Activated CD4-positive, CD25-positive, alpha-beta regulatory T cell treated with anti-CD3 and anti-CD28 coated beads, Interleukin-2, amount 50 U/mL, for 16 hours (primary cell): ENCODE measurements at places on chromosomes 12 and 14.

DNA sequence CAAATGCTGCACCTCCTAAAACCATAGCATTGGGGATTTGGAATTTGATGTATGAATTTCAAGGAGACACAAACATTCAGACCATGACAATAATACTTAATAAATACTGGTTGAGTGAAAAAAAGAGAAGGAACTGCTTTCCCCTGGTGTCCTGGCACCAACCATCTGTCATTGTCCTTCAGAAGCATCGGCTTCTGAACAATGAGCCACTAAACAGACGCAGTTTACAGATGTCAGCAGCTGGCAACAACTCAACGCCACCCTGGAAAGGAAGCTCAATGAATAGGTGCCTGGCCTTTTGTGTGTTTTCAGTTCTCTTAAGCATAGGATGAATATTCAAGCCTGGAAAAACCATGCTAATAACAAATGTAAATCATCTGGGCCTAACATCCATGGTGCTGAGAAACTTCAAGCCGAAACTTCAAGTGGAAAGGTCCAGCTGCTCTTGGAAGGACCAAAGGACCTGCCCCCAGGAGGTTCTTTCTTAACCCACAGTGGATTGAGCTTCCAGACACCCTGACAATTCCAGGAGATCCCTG lies 101.3 kb downstream of the WIF1 start:
- DNase-seq = no peak

DNA sequence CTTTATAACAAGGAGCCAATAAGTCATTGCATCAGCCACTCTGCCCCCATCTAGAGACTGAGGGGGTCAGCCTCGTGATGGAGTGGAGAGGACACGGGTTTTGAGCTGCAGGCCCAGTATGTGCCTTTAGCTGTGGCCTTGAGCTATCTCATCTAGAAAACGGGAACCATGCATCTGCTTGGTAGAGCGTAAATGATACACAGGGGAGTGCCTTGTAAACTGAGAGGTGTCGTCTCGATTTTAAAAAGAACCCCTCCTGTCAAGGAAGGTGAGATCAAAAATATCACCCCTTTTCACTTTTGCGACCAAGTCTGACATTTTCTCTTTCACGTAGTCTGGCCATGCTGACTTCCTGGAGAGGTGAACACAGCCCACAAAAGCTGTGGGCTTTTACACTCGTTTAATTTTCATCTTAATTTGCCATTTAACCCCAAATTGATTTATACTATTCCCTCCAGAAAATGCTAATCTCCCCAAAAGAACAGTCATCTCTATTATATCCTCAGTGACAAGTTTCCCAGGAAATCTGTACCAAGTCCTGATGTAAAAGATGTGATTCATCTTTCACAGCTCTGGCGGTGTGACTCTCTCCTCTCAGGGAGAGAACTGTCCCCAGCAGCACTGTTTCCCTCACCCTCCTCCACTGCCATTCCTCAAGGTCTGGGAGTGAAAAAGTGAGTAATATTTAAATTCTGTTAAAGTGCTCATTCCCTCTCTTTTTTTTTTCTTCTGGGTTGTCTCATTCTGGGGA lies 30.6 kb downstream of the VCPKMT start:
- no peak for DNase-seq

DNA sequence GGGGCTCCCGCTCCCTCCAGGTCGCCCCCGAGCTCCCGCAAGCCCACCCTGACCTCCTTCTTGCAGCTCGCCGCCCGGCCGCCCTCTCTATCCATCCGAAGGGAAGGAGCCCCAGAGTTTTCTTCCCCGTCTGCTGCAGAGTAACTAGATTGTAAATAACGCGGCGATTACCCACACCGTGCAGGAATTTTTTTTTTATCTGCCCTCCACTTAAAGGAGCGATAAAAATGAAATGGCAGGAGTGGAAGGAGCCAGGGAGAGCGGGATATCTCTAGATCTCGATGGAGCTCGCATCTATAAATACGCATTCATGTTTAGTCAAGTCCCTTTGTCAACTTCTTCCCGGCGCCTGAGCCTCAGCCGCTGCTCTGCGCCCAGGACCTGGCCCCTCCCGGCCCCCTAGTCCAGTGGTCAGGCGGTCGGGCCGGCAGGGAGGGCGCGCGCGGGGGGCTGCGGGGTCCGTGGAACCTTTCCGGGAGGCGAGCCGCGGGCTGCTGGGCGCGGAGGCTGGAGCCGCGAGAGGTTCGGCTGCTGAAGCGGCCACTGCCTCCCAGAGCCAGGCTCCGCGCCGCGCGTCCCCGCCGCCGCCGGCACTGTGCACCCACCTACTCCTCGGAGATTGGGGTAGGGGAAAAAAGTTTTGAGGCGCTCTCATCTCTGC lies 386.0 kb downstream of the BCAT1 start:
- no peak for DNase-seq

DNA sequence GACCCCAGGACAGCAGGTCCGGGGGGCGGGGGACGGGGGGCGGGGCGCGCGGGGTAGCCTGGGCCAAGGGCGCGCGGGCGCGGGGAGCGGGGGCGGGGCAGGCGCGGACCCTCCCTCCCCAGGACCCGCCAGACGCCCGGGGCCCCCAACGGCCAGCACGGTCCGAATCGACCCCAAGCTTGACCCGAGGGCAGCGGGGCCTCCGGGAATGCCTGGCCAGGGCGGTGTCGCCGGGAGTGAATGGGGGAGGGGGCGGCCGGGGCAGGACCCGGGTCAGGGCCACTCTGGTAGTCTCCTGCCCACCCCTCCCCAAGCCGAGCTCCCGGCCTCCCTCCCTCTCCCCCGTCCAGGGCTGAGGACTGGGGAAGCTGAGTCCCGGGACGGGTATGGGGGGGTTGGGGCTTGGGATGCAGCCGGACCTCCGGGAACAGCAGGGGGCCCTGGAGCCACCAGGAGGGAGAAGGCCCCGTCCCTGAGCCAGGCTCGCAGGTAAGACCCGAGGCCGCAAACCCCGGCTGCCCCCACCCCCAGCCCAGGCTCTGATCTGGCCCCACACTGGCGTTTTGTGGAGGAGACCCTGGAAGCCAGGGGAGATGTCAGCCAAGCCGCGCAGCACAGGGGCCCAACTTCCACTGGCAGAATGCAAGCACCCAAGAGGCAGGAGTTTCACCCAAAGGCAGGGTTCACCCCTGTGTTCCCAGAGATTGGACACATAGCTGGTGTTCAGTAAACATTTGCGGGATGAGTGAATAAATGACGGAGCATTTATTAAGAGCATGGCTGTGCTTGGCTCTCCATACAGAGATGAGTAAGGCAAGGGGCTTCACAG lies 545 bp upstream of the GALNT9 start:
- no peak for DNase-seq

GRCh38 chr12:124032265-124032886 lies 59.4 kb downstream of the ZNF664 start:
- no peak for DNase-seq
